ENCODE measurements at places on chromosomes 3 and 15.

DNA sequence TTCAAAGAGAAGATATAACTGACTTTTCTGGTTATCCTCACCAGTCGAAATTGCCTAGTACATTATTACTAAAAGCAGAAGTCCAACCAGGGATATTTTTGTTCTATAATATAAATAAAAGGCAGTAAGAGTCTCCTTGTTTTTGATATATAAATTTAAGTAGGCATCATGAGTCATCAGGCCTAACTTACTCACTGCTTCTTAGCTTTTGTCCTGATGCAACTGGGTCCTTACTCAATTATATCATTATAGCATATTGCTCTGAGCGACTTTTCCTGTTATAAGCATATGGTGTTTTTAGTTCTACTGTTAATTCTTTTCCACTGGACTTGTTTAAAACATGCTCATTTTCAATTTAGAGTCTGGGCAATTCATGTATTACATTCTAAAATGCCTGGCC lies 910.1 kb downstream of the MCTP2 start:
- DNase-seq, result no peak

GRCh38 chr15:38253351-38253781 lies 730 bp downstream of the SPRED1 start:
- no peak for DNase-seq

GRCh38 chr3:45435961-45436360 lies 47.6 kb downstream of the LARS2 start:
- no peak for DNase-seq

DNA sequence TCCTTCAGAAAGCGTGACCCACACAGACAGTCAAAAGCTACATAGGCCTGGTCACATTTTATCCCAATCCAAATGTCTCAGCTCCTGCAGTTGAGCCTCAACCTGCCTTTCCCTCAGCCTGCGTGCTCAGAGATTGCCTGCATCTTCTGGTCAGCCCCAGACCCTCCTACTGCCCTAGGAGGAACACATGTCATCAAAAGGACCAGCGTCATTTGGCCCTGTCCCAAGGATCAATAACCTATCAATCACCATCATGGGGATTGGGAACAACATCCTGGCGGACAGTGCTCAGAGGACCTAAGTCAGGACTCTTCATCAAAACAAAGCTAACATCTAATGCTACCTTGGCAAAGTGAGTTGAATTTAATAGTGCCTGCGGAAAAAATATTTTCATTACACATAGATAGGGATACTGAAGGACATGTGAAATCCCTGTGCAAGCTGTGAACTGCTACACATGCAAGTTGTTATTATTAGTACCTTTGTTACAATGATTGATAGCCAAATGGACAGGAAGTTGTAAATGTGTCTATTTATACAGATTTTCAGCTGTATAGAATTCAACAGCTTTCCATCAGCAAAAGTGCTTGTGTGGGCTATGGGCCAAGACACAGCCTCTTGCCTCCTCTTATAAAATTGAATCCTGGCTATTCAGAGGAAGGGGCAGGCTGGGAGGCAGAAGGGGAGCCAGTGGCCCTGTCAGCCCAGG lies 47.7 kb downstream of the UMPS start:
- no peak for DNase-seq

DNA sequence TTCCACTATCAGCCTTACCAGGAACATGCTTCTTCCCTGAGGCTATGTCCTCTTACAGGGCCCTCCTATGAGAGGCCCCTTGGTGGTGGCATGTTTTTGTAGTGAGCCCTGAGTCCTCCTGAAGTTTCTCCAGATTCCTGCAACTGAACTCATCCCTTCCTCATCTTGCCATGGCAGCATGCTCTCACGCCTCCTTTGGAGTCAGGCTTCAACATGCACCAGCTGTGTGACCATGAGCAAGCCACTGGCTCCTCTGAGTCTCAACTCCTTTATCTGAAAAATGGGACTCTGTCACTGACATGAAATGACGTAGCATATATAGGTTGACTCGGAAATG lies 216.3 kb upstream of the TLE3 start:
- no peak for DNase-seq

DNA sequence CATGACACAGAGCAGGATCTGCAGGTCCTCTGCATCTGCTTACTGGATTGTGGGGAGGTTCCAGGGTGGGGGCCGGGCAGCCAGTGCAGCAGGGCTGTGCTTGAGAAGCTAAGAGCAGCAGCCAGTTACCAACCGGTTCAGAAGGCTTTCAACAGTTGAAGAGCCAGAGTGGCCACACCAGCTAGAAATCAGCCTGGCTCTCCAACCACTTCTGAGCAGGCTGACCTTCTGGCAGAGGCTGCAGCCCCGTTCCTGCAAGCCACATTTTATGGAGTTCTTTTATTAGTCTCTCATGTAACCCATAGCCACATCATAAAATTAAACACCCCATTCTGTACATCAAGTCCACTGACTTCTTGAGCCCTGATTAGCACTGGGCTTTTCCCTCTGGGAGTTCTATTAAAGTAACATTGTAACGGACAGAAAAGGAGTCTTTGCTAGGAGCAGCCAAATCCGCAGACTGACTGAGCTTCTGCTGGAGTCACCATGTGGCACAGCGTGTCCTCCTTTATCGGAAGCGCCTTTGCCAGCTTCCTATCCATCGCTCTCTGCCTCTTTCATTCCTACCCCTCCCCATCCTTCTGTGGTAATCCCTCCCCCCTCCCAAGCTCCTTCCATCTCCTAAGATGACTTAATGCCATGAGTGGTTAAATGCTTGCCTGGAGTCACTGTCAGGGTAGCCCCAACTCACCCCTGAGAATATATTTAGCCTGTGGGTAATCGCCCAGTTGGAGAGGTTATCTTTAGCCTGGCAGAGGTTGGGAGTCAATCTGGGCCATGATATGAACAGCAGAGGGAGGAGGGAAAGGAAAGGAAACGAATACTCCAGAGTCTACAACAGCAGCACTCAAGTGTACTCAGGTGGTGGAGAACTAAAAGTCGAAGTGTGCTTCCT lies 138.5 kb upstream of the HES1 start:
- DNase-seq, result no peak

DNA sequence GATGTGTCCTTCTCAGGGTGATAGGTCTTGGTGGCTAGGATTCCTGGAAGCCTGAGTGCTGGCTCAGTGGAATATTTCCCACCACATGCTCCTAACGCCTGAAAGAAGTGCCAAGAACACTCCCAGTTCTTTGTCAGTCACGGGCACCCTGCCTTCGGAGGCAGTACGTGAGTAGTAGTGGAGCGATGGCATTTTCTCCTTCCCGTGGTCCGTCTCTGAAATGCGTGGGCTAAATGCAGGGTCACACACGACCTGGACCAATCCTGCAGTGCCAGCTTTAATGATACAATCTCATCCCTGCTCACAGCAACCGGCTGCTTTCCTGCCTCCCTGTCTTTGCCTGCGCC lies 14.5 kb downstream of the H1-8 start:
- no peak for DNase-seq

- DNase-seq, result no peak
Measured at GRCh38 chr3:119322021-119322834, 28.0 kb downstream of the ARHGAP31 start.

- DNase-seq, result no peak
Measured at GRCh38 chr15:25939122-25939521, 76.0 kb upstream of the ATP10A start.

GRCh38 chr3:170714562-170715535 lies 129.0 kb upstream of the SLC7A14 start:
- no peak for DNase-seq

DNA sequence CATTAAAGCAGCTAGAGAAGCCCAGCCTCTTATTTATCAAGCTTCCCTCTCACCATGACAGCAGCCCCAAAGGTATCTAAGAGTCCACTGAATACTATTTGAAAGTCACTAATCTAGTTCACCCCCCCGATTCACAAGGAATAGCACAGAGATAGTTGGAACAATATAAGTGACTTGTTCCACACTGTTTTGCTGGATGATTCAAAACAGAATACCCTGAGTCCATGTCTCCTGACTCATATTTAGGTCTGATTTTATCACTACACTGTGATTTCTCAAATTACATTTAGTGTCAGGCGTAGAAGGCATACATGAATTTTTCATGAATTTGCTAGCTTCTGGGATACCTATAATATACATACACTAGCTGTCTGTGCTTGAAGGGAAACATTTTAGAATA lies 18.7 kb upstream of the EOGT start:
- no peak for DNase-seq

- DNase-seq, result no peak
Measured at GRCh38 chr15:67150023-67150860, 84.8 kb downstream of the SMAD3 start.

DNA sequence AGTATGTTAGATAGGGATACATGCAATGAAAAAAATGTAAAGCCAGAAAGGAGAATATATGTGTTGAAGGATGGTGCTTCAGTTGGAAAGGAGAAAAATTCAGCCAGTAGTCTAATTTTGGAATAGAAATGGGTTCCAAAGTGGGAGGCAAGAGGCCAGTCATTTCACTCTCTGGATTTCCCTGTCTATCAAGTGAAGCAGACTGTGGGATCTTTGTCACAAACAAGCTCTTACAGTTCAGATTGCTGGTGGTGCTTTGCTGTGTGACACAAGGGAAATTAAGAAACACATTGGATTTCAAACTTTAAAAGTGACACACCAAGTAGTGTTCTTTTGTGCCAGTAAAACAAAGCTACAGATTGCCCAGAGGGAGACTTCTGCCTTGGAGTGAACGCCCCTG lies 82.0 kb upstream of the BFSP2 start:
- no peak for DNase-seq

DNA sequence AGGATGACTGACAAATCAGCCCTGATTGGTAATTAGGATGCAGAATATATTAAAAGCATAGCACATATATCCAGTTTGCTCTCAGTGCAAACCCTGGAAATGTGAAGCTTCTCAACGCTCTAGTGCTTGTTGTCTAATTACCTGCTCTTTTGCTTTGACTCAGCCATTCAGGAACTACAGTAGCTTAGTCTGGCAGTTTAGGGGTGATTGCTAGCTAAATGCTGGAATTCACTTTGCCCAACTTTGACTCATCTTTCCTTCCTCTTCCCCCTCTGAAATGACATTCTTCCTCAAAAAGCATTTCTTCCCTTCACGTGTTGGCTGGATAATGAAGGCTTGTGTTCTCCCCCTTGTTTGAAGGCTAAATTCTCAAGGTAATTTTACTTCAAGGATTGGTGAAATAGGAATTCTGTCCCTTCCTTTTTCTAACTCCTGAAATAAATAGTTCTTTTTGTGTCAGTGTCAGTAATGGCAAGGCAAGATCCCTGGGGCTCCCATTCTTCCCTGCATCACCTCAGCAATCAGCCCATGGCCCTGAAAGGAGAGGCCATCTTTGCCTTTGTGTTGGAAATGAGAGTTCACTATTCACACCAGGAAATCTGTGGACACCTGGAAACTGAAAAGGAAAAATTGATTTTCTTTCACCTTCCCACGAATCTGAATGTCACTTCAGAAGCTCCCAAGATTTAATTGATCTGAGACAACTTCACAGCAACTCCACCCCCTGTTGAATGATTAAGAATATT lies 103.6 kb downstream of the ECT2 start:
- no peak for DNase-seq

GRCh38 chr3:113125951-113126350 lies 85.4 kb upstream of the BOC start:
- no peak for DNase-seq

- no peak for DNase-seq
Measured at GRCh38 chr15:100134089-100134583, 207.6 kb downstream of the ADAMTS17 start.

DNA sequence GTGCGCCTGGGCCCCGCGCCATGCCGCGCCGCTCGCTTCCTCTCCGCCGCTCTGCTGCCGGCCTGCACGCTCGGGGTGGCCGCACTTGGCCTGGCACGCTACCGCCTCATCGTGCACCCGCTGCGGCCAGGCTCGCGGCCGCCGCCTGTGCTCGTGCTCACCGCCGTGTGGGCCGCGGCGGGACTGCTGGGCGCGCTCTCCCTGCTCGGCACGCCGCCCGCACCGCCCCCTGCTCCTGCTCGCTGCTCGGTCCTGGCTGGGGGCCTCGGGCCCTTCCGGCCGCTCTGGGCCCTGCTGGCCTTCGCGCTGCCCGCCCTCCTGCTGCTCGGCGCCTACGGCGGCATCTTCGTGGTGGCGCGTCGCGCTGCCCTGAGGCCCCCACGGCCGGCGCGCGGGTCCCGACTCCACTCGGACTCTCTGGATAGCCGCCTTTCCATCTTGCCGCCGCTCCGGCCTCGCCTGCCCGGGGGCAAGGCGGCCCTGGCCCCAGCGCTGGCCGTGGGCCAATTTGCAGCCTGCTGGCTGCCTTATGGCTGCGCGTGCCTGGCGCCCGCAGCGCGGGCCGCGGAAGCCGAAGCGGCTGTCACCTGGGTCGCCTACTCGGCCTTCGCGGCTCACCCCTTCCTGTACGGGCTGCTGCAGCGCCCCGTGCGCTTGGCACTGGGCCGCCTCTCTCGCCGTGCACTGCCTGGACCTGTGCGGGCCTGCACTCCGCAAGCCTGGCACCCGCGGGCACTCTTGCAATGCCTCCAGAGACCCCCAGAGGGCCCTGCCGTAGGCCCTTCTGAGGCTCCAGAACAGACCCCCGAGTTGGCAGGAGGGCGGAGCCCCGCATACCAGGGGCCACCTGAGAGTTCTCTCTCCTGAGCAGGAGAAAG lies 951 bp downstream of the GPR62 start:
- no peak for DNase-seq

GRCh38 chr3:23105048-23105447 lies 98.1 kb upstream of the UBE2E2 start:
- no peak for DNase-seq

DNA sequence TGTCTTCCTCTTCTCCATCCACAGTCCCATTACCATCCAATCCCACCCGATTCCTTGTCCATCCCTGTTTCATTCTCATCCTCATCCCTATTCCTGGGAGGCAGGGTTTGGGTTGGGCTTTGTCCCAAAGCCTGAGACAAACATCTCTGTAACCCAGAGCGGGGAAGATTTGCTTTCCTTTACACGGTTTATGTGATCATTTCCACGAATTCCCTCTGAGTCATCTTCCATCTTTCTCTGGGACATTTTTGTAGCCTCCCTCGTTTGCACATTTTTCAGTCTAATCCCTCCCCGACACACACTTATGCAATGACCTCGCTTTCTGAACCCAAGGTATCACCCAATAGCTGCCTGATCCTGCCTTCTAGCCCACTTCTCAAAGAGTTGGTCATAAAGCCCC lies 22.8 kb downstream of the DUOX2 start:
- DNase-seq, result no peak

DNA sequence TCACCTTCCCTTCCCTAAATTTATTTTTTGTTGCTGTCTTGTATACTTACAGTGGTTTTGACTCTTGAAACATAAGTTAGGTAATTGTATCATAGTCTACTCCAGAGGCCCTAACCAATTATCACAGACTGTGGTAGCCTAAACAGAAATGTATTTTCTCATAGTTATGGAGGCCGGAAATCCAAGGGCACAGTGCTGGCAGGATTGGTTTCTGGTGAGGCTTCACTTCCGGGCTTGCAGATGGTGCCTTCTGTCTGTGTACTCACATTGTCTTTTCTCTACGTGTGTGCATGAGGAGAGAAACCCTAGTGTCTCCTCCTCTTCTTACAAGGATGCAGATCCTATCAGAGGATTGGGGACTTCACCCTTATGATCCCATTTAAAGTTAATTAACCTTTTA lies 290.2 kb upstream of the KCNMB2 start:
- no peak for DNase-seq

- DNase-seq, result no peak
Measured at GRCh38 chr3:127933396-127933795, 18.4 kb downstream of the KBTBD12 start.

GRCh38 chr3:166613365-166613764 lies 766.7 kb downstream of the ZBBX start:
- DNase-seq, result no peak

GRCh38 chr15:100500226-100500990 lies 28.3 kb downstream of the CERS3 start:
- no peak for DNase-seq

GRCh38 chr3:152608696-152609594 lies 226.0 kb upstream of the P2RY1 start:
- DNase-seq, result no peak

GRCh38 chr3:71360180-71360579 lies 223.3 kb downstream of the FOXP1 start:
- no peak for DNase-seq
